ENCODE measurements at places on chromosomes 6 and 20.

DNA sequence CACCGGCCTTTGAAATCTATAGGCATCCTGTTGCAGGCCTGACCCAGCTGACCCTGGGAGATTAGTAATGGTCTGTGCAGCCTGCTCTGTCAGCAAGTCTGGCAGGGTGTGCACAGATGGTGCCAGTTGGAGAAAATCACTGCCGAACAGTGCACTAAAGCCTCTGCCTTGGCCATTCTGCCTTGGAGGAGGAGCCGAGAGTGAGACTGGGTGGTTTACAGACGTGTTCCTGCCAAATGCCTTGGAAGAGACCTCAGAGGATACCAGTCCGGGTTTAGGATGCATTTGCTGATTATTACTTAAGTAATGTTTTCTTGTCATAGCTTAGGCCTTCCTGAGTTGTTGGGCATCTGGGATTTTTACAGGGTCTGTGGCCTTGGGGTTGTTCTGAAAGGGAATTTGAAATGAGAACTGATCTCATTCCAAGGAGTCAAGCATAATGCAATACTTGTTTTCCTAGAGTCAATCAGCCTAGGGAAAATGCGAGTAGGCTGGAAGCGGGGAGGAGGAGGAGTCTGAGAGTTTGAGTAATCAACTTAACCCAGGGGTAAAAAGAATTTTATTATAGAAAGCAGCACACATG is 292.1 kb downstream of the SOX4 start:
- DNase-seq = no peak

GRCh38 chr6:3829285-3829684 is 19.9 kb upstream of the FAM50B start:
- DNase-seq = no peak

- DNase-seq = no peak
These were observed 643 bp upstream of the MAP3K4 start for GRCh38 chr6:160990847-160991405.

- DNase-seq = no peak
These were observed 2.0 kb upstream of the NPEPL1 start for GRCh38 chr20:58690396-58691135.

GRCh38 chr6:106748547-106749207 is 119.3 kb downstream of the QRSL1 start:
- DNase-seq = no peak

DNA sequence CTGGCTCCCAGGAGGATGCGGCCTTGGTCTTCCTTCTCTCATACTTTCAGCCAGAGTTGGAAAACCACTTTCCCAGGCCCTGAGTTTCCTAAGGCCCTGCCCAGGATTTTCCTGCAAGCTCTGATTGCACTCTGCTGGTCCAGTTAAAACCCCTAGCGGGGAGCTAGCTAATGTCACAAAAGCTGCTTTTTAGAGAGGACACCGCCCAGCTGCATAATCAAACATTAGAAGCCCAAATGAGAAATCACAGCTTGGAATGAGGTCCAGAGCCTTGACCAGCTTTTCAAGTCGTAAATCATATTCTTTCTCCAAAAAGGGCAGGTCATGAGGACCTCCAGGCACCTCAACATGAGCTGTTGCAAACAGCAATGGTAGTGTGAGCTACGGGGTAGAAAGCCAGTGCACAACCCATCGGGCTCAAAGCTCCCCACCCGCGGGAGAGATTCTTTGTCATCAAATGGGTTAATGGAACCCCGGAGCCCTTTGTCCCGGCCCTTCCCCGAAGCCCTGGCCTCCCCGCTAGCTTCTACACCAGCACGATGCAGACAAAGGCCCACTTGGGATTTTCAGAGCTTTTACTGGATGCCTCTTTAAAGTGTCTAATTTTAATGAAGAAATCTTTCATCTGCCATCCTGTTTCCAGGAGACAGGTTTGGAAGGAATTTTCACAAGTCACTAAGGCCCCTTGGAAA is 134.0 kb downstream of the SCML4 start:
- no peak for DNase-seq

Measured in activated CD8-positive, alpha-beta memory T cell treated with anti-CD3 and anti-CD28 coated beads for 48 hours (primary cell).